ENCODE measurements at places on chromosomes 4 and X.

DNA sequence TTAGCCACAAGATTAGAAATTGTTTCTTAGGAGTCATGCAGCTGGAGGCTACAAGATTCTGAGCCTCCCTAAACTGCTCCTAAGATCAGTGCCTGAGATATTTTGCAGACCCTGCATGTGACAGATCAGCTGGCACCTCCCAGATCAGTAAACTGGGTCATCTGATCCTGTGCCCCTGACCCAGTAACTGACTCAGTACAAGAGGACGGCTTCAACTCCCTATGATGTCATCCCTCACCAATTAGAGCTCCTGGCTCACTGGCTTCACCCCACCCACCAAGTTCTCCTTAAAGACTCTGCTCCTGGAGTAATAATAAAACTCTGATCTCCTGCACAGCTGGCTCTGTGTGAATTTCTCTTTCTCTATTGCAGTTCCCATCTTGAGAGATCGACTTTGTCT, 45.4 kb upstream of the PNPLA4 start:
- DNase-seq: no peak

GRCh38 chrX:153829549-153829798, 870 bp downstream of the PDZD4 start:
- no peak for DNase-seq

- no peak for DNase-seq
Measured at GRCh38 chr4:20984576-20984836, 284.2 kb downstream of the PACRGL start.

DNA sequence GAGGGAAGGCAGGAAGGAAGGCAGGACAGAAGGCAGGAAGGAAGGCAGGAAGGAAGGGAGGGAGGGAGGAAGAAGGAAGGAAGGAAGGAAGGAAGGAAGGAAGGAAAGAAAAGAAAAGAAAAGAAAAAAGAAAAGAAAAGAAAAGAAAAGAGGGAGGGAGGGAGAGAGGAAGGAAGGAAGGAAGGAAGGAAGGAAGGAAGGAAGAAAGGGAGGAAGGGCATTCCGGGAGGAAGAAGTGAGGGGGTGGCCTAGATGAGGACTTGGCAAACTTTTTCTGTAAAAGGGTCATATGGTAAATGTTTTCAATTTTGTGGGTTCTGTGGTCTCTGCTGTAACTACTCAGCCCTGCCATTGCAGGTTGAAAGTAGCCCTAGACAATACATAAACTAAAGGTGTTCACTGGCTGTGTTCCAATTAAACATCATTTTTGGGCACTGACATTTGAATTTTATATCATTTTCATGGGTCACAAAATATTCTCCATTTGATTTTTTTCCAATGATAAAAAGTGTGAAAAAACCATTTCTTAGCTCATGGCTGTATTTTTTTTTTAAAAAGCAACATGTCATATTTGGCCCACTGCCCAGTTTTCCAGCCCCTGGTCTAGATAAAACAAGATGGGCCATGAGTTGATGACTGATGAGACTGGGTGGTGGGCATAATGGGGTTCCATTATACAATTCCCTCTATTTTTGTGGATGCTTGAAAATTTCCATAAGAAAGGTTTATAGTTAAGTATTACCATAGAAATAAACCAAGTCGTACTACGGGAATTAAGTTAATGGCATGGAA, 3.1 kb downstream of the ZNF630 start:
- no peak for DNase-seq

DNA sequence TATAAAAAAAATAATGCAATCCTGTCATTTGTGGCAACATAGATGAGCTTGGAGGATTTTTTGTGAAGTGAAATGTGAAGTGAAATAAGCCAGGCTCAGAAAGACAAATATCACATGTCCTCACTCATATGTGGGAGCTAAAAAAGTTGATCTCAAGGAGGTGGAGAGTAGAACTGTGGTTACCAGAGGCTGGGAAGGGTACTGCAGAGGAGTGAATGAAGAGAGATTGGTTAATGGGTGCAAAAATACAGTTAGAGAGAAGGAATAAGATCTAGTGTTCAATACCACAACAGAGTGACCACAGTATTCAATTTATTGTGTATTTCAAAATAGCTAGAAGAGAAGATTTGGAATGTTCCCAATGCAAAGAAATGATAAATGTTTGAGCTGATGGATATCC, 13.4 kb upstream of the ZCCHC18 start:
- no peak for DNase-seq

GRCh38 chr4:74793757-74794381, 454 bp downstream of the BTC start:
- no peak for DNase-seq

GRCh38 chr4:183181081-183181480, 82.0 kb downstream of the WWC2 start:
- DNase-seq: no peak

- DNase-seq: no peak
Measured at GRCh38 chrX:109959356-109959871, 43.5 kb upstream of the TMEM164 start.

- DNase-seq: no peak
Measured at GRCh38 chrX:150983521-150984168, 510 bp downstream of the HMGB3 start.

DNA sequence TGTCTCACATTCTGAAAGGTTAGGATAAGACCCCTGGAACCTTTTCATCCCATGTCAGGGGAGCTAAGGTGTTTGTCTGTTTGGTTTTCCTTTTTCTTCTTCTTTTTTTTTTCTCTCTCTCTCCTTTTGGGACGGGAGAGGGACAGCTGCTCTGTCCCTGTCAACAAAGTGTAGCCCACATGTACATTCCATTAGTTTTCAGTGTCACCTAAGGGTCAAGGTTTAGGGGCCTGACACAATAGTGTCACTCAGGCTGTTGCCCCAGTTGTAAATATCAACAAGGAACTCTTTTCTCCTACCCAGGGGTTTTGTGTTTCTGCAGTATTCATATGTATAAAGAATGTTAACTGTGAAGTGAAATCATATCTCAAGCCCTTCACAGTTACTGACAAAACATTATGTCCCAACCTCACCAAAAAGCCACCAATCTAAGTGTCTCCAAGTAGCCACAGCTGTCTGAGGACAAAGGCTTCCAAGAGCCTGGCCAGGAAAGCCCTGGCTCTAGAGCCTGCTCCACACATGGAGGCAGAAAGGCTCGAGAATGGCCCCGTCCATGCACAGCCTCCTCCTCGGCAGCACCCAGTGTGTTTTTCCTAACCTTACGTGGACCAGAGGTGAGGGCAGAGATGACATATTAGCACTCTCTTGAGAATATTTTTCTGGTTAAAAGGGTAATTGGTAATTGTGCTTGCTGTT, 9.4 kb downstream of the IRF2 start:
- no peak for DNase-seq

DNA sequence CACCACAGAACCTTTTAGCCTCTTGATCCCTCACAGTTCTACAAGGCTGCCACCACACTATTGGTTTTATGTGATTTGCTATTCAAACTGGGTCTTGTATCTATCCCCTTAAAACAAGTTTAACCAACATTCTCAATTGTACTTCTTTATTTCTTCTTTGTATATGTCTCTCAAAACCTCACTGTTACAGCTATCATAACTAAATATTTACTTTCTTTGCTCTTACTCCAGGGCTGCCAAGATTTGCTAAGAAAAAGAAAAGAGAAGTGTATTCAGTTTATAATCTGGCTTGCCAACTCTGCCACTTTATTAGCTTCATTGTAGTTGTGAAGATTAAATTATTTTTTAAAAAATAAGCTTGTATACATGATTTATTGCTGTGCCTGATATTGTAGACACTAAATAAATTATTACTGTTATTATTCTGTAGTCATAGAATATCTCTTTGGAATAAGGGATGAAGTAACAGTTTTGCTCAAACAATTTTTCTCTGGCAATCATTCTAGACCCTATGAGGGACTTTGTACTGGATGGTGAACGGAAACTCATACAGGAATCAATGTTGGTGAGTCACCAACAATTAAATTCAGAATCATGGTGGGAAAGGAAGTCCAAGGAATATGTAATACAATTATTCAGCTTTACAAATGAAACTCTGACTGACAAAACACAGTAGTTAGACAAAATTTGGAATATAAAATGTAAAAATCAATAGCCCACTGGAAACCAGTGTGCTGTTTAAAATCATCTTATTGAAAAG, 127.1 kb upstream of the DCAF8L1 start:
- no peak for DNase-seq

GRCh38 chr4:169270810-169271691, at the start of gene SH3RF1:
TSS of gene SH3RF1 (minus strand) at chr4:169270956. CDS start at chr4:169269212, 1,744 bp downstream.
- no peak for DNase-seq

- no peak for DNase-seq
Measured at GRCh38 chr4:52711272-52711671, 40.0 kb downstream of the ERVMER34-1 start.

DNA sequence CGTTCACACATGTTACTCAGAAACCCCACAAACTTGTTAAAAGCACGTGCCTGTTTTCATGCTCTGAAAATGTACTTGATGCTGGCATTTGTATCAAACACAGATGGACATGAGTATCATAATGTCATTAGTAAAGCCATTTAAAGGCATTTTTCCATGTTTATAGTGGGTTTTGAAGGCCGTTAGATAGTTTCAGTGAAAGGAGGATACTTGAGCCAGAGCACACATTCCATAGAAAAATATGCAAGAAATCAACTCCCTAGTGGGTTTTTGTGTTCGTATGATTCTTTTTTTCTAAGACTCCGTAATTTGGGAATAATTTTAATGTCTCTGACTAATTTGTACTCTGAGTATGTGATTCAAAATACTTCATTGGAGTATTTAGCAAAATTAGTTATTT, 216.2 kb upstream of the BMP3 start:
- DNase-seq: no peak

DNA sequence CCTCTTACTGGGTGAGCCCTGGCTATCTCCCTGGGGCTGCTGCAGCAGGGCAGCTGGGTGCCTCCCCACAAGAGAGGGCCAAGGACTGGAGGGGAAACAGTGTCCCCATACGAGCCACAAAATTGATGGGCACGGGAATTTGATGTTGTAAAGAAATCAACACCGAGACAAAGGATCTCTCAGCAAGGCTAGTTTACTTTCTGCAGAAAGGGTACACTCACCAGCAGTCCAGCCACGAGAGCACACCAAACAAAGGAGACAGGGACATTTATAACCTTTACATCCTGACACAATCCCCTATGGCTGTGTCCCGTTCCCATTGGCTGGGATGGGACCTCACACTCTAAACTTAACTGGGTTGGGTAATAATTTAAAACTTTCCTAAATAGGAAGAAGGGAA, 25.9 kb downstream of the METAP1 start:
- DNase-seq: no peak

GRCh38 chrX:55169782-55170181, 50.4 kb upstream of the PAGE5 start:
- no peak for DNase-seq

DNA sequence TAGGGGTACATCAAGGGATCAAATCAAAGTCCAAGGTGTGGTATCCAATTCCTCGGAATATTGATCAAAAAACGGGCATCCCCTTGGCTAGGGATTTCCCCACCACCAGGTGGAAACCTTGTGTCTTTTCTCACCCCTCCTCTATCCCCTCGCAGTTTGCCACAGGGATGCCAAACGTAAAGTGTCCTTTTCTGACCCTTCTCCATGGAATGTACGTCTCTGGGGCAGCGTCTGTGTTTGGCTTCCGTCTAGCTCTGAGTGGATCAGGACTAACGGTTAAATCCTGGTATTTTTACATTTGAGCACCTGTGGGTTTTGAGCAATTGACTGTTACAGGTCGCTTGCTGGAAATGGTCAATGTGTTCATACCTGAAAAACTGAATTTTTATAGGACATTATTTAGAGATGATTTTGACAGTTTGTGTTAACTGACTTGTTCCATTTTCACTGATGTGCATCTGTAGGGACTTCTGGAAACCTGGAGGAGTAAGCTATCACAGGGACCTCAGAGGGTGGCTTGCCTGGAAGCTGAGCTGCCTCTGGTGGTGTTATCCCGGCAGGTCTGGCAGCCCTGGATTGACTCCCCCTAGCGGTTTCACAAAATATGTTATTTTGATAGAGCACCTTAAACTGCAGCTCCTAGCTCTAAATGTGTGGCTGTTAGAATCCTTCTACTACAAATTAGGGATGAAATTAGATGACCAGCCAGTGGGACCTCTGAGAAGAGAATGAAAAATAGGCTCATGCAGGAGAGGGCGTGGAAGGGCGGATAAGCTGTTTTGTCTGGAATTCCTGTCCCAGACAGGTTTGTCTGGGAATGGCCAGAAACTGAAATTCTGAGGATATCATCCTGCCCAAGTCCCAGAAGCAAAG, 8.8 kb upstream of the MGST2 start:
- DNase-seq: peak; percentile 19

GRCh38 chr4:1009542-1010394, 1.7 kb upstream of the FGFRL1 start:
- DNase-seq: peak; percentile 55

GRCh38 chr4:139419388-139419914, 34.5 kb upstream of the RAB33B start:
- DNase-seq: no peak

DNA sequence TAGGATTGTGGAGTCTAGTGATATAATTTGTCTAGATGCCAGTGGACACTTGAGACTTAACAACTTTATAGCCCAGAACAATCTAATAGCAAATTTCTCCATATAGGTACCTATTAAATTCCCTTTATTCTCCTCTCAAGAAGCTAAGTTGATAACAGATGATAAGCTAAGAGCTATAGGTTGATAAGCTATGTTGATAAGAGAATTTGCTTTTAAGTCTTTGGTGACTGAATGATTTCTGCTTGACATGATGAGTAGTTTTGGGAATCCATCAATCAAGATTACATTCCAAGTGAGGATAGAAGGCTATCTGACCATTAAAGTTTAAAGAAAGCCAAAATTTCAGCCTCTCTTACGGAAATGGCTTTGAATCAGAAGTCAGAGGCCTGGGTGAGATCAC, 131.6 kb downstream of the EMCN start:
- no peak for DNase-seq

GRCh38 chr4:126470862-126471261, 1156.1 kb downstream of the FAT4 start:
- DNase-seq: no peak

DNA sequence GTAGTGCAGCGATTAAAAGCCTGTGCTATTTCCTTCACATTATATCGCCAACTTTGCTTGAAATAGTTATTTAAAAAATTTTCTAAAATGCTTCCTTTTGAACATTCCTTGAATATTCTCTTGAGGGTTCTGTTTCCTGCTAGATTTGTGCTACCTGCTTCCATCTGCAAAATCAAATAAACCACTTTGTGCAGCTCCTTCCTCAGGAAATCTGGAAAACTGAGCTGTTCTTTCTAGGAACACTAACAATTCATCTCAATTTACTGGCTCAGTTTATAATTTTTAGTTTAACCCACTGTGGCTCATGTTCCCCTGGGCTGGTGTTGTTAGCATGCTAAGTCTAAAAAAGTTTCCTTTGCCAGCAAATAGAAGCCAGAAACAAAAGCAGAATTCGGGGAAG, 88.1 kb upstream of the LCORL start:
- no peak for DNase-seq

DNA sequence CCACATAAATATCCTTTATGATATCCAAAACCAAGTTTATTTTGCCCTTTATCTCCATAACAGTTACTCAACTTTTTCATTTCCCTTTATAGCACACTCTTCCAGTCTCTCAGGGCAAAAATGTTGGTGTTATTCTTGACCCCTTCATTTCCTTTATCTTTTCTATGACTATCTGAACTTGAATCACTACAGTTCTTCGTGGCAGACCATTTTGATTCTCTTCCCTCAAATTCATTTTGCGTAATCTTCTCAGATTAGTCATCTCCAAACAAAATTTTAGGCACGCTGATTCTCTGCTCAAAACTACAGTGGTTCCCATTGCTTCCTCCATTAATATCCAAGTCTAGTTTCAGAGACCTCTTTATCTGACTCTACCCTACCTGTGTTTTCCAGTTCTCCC, 26.1 kb downstream of the RUFY3 start:
- no peak for DNase-seq

Measured in activated CD4-positive, alpha-beta T cell treated with anti-CD3 and anti-CD28 coated beads, Interleukin-2, amount 50 U/mL, for 4 hours (primary cell).